A549 treated with ZK216348 at 1 μM for 4 hours (cell line): ENCODE measurements at places on chromosomes 13 and 19. TPM values are rescaled to one million over a fixed set of nuclear protein-coding genes. Genes with fewer than 3 reads are reported as not detected.

CEACAM20 gene
- 0.09 to 0.11 TPM in 2 of 5 replicates, not detected in the others for total RNA-seq

ZNF579 gene
- 14.9 to 40.1 TPM (median 32.3 TPM) in 5 replicates for total RNA-seq

SYNGR4 gene
- 1.4 to 4.2 TPM (median 3.2 TPM) in 5 replicates for total RNA-seq

KCNC3 gene
- 0.78 to 1.7 TPM (median 1.5 TPM) in 5 replicates for total RNA-seq

ATP4B gene
- not detected in 5 replicates for total RNA-seq

FBXO17 gene
- 60.0 to 90.4 TPM (median 86.0 TPM) in 5 replicates for total RNA-seq

ZNF91 gene
- 0.26 to 0.45 TPM (median 0.38 TPM) in 5 replicates for total RNA-seq
